Esophagus squamous epithelium (tissue), 5 donors: ENCODE measurements at places on chromosomes 5 and 9.

GRCh38 chr9:34701769-34702736 lies 7.9 kb downstream of the CCL21 start:
- DNase-seq, result peak; percentile 13

- no peak for DNase-seq
Measured at GRCh38 chr9:108182950-108183381, 672.8 kb downstream of the ACTL7B start.

GRCh38 chr5:3068401-3068800 lies 316.9 kb upstream of the IRX2 start:
- DNase-seq, result no peak

- DNase-seq, result peak; percentile 26
Measured at GRCh38 chr5:95842854-95843544, 20.5 kb upstream of the GLRX start.

DNA sequence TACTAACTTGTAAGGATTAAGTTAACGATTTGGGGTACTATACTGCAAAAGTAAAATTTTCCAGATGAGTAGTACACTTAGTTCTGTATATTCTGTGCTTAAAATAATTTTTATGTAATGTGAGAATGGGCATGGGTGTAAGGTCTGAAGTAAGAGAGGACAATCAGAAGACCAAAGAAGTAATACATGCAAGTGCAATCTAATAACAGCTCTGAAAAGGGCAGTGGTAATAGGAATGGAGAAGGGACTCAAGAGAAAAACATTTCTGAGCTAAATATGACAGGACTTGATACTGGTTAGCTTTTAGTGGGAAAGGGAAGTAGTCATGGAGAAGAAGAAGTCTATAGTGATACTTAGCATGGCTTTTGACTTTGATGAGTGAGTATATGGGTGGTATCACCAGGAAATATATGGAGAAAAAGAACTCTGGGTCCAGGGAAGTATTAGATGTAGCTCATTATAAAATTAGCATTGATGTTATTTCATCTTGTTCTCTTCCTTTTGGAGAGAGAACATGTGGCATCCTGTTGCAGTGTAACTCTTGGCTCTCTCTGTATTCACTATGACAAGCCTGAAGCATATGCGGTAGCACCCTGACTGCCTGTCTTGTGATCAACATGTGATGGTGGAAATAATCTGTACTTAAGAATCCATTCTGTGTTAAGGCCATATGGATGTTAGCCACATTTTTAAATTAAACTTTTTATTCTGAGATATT lies 60.5 kb downstream of the ERCC6L2 start:
- DNase-seq, result no peak

GRCh38 chr5:155466851-155467250 lies 453.3 kb downstream of the KIF4B start:
- DNase-seq, result no peak

DNA sequence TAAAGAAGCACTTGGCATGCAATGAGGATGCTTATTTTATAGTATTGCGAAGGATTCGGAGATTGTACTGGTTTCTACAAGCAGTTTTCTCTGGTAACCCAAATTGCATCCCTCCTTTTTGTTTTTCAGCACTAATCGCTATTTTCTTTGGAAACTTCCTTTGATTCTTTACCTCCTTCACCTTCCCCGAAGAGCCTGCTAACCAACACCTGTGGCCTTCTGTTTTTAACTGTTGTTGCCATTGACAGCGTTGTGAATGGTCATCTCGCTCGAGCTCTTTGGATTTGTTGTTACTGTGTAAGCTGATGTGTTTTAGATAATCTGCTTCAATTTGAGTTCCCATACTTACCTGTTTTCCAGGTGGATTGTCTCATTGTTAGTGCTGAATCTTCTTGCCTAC lies 1.1 kb downstream of the CNOT6 start:
- no peak for DNase-seq

GRCh38 chr9:131754846-131755245 lies 15.0 kb upstream of the RAPGEF1 start:
- no peak for DNase-seq

DNA sequence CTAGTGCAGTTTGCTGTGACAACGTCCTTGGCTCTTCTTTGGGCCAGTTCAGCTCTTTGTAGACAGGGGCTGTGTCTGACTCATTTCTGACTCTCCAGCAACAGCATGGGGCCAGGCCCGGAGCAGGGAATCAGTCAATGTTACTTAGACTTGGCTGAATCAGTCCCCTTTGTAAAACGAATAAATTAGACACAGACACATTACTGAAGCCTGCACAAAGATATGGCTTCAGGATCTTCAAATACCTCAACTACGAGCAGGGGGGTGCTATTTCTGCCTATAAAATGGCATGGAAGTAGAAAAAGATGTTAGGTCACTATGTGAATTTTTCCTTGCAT lies 204.7 kb downstream of the TTLL11 start:
- DNase-seq, result no peak

GRCh38 chr9:15707000-15707399 lies 154.2 kb downstream of the CCDC171 start:
- DNase-seq, result no peak
